ENCODE measurements at places on chromosomes 3 and 15.

DNA sequence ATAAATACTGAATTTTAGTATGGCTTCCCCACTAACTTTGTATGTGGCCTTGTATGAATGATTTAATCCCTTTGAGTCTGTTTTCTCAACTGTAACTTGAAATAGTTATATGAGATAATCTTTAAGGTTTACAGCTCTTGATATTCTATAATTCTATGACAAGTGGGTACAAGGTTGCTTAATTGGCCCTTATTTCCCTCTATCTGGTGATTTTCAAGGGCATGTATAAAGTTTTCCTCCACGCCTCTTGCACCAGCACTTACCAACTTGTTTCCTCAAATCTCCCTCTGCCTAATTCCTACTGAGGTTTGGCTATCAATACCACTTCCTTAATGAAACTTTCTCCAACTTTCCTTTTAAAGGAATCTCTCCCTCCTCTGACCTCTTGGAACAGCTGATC lies 112.9 kb downstream of the ISL2 start:
- no peak for ATAC-seq

DNA sequence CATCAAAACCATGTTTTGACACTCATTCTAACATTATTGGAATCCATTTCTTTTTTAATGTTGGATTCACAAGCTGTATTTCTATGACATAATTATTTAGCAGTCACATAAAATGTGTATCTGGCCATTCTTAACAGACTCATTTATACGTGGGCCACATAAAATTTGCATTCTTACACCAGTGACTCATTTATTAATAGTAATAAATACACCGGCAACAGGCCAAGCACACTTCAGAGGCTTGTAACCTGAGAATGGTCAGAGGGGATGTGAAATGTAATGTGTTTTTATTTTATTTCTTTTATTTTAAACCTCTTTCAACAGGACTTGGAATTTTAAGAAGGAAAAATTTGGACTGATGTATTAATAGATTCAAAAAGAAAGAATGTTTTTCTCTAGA lies 384.9 kb upstream of the RARB start:
- ATAC-seq = no peak

- peak; percentile 41 for ATAC-seq
Measured at GRCh38 chr3:137343283-137343682, 385.5 kb downstream of the IL20RB start.

- ATAC-seq = no peak
Measured at GRCh38 chr15:74427607-74428441, 5.9 kb downstream of the SEMA7A start.

DNA sequence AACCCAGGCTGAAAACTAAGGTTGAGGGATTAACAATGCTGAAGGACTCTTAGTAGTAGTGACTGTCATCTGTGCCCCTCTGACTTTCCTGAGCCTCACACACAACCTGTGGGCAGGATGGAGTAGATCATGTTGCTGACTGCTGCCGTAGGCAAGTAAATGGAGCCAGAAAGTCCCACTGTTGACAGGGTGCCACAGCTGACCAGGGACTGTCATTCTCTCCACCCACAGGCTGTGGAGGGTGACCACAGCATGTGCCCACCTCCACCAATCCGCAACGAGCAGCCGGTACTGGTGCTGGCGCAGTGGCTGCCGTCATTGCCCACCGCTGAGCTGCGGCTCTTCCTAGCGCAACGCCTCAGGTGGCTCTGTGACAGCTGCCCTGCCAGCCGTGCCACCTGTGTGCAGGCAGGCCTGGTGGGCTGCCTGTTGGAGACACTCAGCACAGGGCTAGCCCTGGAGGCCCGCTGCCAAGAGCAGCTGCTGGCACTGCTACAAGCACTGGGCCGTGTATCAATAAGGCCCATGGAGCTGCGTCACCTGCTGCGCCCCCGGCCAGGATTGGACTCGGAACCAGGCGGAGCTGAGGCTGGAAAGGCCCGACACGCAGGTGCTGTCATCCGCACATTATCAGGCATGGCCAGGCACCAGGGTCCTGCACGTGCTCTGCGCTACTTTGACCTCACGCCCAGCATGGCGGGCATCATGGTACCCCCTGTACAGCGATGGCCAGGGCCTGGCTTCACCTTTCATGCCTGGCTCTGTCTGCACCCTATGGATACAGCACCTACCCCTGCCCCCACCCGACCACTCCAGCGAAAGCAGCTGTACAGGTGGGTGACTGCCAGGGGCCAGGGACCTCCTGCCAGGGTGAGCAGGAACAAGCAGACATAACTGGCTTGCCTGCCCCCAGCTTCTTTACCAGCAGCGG lies 15.6 kb downstream of the NBEAL2 start:
- ATAC-seq = no peak

GRCh38 chr3:193465992-193466608 lies 87.5 kb upstream of the ATP13A5 start:
- no peak for ATAC-seq

DNA sequence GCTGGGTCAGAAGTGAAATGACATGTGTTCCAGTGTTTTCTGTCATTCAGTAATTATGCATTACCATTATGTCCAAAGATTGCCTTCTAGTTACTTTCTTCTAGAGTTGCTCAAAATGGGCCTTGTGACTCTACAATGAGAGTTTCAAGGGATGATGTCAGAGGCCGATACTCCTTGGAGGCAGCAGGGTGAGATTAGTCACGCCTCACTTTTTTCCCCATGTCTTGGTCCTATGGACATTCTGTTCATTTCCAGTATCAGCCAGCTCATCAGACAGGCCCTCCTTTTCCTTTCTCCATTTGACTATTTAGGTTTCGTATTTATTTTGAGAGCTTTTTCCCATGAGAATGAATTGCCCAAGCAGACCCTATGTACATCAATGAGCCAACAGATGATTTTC lies 17.5 kb downstream of the VGLL3 start:
- peak; percentile 62 for ATAC-seq

DNA sequence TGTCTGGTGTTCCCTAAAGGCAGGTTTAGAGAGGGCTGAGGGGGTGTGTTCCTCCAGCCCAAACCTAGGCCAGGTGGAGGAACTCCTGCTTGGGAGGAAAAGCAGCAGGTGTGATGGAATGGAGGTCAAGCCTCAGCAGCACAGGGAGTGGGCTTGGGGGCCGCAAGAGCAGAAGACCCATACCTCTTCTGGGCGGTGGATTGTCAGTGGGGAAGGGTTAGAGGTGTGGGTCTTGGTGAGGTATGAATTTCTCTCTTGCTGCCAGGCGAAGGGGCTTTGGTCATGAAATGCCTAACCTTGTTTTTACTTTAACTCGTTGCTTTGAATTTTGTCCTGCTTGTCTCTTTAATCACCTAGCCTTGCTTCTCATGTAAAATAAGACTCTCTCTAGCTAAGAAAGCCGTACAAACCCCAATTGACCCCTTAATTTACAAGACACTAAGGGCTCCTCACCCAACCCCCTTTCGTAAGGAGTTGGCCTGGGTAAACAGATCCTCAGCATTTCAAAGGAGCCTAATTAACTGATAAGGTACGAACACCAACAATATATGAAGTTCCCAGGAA lies 38.9 kb downstream of the DHX30 start:
- ATAC-seq = no peak

DNA sequence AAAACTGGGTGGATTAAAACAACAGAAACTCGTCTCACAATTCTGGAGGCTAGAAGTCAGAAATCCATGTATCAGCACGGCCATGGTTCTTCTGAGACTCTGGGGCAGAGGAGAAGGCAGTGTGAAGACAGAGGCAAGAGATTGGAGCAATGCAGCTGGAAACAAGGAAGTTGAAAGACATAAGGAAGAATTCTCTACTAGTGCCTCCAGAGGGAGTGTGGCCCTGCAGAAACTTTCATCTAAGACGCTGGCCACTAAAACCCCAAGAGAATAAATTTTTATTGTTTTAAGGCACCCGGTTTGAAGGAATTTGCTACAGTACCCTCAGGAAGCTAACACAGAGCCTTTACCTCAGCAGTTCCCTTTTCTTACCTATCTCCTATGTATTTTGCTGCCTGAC lies 1012.2 kb upstream of the CADM2 start:
- ATAC-seq = no peak

GRCh38 chr15:57647791-57648130 lies 56.1 kb downstream of the MYZAP start:
- peak; percentile 90 for ATAC-seq

- ATAC-seq = no peak
Measured at GRCh38 chr3:50146316-50146901, 8.7 kb upstream of the SEMA3F start.

GRCh38 chr3:981156-981555 lies 111.7 kb upstream of the CNTN6 start:
- no peak for ATAC-seq

Data from motor neuron (in vitro differentiated cells).